ENCODE measurements at places on chromosomes 5 and 9.

DNA sequence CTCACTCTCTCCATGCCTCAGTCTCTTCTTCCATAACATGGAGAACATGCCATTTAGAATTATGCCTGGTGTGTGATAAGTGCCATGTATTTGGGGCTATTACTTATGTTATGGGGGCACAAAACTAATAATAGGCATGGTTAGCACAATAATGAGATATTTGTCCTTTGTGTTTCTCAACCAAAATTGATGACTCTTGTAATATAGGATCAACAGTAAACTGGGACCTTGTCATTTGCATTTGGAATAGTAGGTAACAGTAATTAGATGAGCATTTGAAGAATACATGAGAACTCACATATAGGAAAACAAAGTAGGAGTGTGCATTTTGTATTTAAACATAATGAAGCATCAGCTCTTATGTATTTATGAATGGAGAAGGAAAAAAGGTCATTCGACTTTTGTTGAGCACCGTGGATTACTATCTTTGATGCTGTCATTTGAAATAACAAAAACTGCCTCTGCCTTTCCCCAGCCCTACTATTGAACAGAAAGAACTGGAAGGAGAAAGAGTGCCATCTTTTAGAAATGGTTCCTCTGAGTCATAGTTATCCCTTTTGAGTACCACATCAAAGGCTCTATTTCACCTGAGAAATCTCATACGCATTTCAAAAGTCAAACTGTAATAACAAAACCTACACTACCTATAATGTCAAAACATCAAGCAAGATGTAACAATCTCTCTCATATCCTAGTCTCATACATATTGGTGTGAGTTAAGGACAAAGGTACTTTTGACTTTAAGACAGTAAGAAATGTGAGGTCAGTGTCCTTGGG lies 655.2 kb downstream of the PDE4D start:
- no peak for DNase-seq

GRCh38 chr9:12766357-12766756 lies 8.5 kb upstream of the LURAP1L start:
- no peak for DNase-seq

GRCh38 chr5:175436359-175436758 lies 7.6 kb downstream of the DRD1 start:
- no peak for DNase-seq

DNA sequence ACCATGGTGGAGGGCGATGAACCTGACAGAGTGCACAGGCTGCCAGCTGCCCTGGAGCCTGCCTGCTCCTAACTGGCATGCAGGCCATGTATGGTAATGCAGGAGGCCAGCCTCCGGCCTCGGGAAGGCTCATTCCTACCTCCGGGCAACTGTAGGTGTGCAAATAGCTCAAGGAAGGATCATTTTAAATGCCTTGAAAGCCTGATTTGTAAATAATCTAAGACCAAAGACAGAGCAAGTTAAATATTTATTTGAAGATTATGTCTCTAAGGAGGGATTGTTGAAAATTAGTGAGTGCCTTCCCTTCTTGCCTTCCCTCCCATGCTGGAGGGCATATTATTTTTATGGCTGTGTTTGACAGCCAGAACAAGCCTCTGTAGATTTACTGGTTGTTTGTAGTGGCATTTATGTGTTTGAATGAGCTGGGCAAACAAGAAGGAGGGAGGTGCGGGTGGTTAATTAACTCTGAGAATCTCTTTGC lies 285.7 kb upstream of the TUT7 start:
- no peak for DNase-seq

DNA sequence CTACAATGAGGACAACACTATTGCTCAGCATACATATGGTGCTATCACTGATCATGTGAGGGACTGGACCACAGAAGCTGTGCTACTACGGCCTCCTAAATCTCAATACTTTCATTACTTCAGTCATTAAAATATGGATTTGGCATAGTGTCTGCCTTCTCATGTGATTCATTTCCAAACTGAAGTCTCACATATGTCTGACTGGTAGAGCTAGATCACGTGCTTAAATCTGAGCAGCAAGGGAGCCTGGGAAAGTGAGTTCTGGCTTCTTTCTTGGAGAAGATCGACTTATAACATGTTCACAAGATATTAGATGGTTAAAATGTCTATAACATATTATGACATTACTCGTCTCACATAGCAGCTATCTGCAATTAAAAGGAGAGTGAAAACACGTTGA lies 8.3 kb downstream of the KIF4B start:
- no peak for DNase-seq
